ENCODE measurements at places on chromosomes 13 and 19. TPM values are rescaled to one million over a fixed set of nuclear protein-coding genes. Genes with fewer than 3 reads are reported as not detected.

The LGALS16 gene
- polyA plus RNA-seq: not detected

The PINLYP gene
- polyA plus RNA-seq: 2.1 TPM

The NEK3 gene
- 5.7 TPM for polyA plus RNA-seq

The LMTK3 gene
- not detected for polyA plus RNA-seq

The ZNF491 gene
- polyA plus RNA-seq: 0.29 TPM

The KLK12 gene
- not detected for polyA plus RNA-seq

The PTGIR gene
- 1.3 TPM for polyA plus RNA-seq

The KLK3 gene
- not detected for polyA plus RNA-seq

The SYCN gene
- polyA plus RNA-seq: not detected

The CYP4F3 gene
- polyA plus RNA-seq: not detected

The IFI30 gene
- 293 TPM for polyA plus RNA-seq

The MCF2L gene
- 4.7 TPM for polyA plus RNA-seq

The TJP3 gene
- 3.8 TPM for polyA plus RNA-seq

The WDR88 gene
- not detected for polyA plus RNA-seq

The PEAK3 gene
- 1.0 TPM for polyA plus RNA-seq

The TMC4 gene
- polyA plus RNA-seq: not detected

The LILRA5 gene
- 0.29 TPM for polyA plus RNA-seq

The SWSAP1 gene
- 10.2 TPM for polyA plus RNA-seq

The PGLYRP1 gene
- not detected for polyA plus RNA-seq

The MRPL57 gene
- 34.4 TPM for polyA plus RNA-seq

The GIPC1 gene
- polyA plus RNA-seq: 7.5 TPM

The PSG5 gene
- polyA plus RNA-seq: not detected

The ZNF497 gene
- 0.23 TPM for polyA plus RNA-seq

The ATP12A gene
- polyA plus RNA-seq: not detected

The ZNF578 gene
- polyA plus RNA-seq: 1.5 TPM

The HTR2A gene
- polyA plus RNA-seq: not detected

The CERS1 gene
- 0.15 TPM for polyA plus RNA-seq

The BEST2 gene
- not detected for polyA plus RNA-seq

The ADAMTSL5 gene
- polyA plus RNA-seq: not detected

Data from naive B cell (primary cell).